Stimulated activated CD8-positive, alpha-beta memory T cell treated with anti-CD3 and anti-CD28 coated beads, Interleukin-4, amount 100 ng/mL, for 4 hours (primary cell): ENCODE measurements at places on chromosomes 6 and 20.

- DNase-seq: no peak
These were observed 49.5 kb downstream of the SMAP1 start for GRCh38 chr6:70717038-70717801.

DNA sequence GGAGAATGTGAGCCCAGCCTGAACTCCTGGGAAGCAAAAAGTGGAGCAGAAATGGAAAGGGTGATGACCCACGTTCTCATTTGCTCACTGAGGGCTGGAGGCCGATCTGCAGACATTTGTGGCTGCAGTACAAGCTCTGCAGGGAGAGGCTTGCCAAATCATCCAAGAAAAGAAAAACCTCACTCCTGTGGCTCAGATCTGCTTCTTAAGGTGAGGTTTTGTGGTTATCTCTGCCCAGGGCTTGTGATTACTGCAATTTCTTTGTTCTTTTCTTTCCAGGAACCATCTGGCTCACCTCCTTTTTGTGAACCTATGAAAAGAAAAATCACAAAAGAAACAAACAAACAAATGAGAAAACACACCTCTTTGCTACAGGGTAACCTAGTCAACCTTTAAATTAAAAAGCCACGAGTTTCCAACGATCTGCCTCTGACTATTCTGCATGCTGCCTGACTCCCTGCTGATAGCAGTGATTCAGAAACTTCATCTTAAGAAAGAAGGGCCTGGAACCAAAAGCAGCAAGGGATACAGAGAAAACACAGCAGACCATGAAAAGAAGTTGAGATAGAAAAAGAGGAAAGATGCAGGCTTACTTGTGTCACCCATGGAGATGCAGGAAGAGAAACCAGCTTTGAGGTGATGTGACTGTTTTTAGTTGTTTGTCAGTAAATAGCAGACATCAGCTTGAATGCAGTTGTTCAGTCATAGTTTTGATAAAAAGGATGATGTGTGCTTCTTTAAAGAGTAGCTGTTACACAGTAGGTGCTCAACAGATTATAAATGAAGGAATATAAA is 165.1 kb downstream of the LMBRD1 start:
- no peak for DNase-seq

- DNase-seq: no peak
These were observed 203.5 kb downstream of the KCNQ5 start for GRCh38 chr6:72825315-72825911.

GRCh38 chr20:35525639-35526038 is 3.8 kb downstream of the C20orf173 start:
- DNase-seq: no peak

- DNase-seq: no peak
These were observed 273.9 kb downstream of the CDC5L start for GRCh38 chr6:44661221-44662008.

GRCh38 chr20:52118016-52118623 is 73.5 kb downstream of the ZFP64 start:
- DNase-seq: no peak

DNA sequence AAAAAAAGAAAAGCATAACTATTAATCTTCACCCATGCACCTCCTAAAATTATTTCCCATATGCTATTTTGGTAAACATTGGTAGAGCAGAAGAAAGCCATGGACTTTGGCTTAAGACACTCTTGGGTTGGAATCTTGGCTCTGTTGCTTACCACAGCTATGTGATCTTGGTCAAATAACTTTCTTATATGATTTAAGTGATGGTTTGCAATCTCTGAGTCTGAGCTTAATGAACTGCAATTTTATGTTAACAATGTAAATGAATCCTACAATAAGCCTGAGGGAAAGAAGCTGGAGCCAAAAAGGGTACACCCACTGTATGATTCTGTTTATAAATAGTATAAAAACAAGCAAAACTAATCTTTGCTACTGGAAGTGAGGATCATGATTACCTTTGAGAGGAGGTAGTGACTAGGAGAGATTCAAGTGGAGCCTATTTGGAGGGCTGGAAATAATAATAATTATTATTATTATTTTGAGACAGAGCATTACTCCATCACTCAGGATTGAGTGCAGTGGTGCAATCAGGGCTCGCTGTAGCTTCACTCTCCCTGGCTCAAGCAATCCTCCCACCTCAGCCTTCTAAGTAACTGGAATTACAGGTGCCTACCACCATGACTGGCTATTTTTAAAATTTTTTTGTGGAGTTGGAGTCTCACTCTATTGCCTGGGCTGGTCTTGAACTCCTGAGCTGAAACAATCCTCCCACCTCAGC is 34.5 kb downstream of the ABRACL start:
- no peak for DNase-seq

- no peak for DNase-seq
These were observed at the start of gene STMND1 for GRCh38 chr6:17101422-17102257. TSS of gene STMND1 (plus strand) at chr6:17102050. CDS start at chr6:17102258, 208 bp downstream.

DNA sequence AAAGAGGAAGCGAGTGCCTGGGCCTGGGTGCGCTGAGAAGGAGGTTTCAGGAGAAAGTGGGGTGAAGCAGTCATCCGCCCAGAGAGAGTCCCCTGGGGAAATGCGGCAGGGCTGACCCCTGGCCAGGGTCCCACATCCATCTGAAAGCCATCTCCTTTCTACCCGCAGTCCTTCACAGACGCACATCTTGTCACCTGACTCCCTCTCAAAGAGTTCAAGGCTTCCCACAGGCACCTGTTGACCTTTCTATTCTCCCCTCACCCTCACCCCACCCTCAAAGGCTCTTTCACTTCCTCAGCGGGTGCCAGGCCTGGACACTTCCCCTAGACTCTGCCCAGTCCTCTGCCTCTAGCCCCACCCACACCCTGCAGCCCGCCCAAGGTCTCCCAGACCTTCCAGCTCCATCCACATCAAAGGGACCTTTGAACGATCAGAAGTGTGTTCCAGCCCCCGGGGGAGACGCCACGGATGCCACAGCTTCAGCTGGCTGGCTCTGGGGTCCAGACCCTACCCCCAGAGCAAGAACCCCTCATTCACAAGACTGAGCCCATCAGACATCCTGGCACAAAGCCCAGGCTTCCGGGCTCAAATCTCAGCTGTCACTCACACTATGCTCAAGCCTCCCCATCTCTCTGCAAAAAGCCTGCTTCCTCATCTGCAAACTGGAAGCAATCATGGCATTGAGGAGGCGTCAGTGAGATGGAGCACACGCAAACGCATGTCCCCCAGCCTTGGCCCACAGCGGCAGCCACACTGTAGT is 2.1 kb downstream of the CTSZ start:
- no peak for DNase-seq

GRCh38 chr6:118649918-118650581 is 1.3 kb downstream of the CEP85L start:
- no peak for DNase-seq

DNA sequence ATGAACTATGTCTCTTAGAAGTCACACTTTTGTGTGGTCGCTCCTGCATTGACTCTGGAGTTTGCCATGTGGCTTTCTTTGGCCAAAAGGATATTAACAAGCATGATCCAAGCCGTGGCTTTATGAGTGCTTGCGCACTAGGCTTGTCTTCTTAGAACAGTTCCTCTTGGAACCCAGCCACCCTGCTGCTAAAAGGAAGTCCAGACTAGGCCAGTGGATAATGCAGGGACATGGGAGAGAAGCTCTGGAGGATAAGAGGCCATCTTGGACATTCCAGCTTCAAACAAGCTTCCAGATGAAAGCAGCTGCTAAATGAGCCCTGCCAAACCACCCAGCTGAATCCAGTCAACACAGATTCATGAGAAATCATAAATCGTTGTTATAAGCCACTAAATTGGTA is 346.4 kb downstream of the CDC5L start:
- DNase-seq: no peak
